Spleen (tissue), 13 donors: ENCODE measurements at places on chromosomes 5 and 9. TPM values are rescaled to one million over a fixed set of nuclear protein-coding genes. Genes with fewer than 3 reads are reported as not detected.

Gene FBLL1
- 0.17 TPM for polyA plus RNA-seq

Gene OR1J2
- polyA plus RNA-seq = not detected

Gene POC5
- 15.4 TPM for polyA plus RNA-seq

Gene STC2
- polyA plus RNA-seq = 1.0 TPM

Gene EIF4EBP3
- polyA plus RNA-seq = 60.9 TPM

Gene ECM2
- polyA plus RNA-seq = 0.68 TPM

Gene TOR1B
- polyA plus RNA-seq = 6.3 TPM

Gene CCDC152
- 1.5 TPM for polyA plus RNA-seq

Gene KCNV2
- not detected for polyA plus RNA-seq

Gene GPSM1
- 4.5 TPM for polyA plus RNA-seq

Gene BAAT
- 0.11 TPM for polyA plus RNA-seq

Gene CXCL14
- 44.5 TPM for polyA plus RNA-seq
